Activated CD4-positive, CD25-positive, alpha-beta regulatory T cell treated with anti-CD3 and anti-CD28 coated beads, Interleukin-2, amount 50 U/mL, for 72 hours (primary cell): ENCODE measurements at places on chromosomes 5 and 9.

GRCh38 chr5:69512740-69513260 lies 20.2 kb downstream of the OCLN start:
- no peak for DNase-seq

- no peak for DNase-seq
These were observed 65.3 kb downstream of the ARHGEF37 start for GRCh38 chr5:149646564-149646963.

- no peak for DNase-seq
These were observed 485.1 kb upstream of the PAPPA start for GRCh38 chr9:115668521-115668920.

DNA sequence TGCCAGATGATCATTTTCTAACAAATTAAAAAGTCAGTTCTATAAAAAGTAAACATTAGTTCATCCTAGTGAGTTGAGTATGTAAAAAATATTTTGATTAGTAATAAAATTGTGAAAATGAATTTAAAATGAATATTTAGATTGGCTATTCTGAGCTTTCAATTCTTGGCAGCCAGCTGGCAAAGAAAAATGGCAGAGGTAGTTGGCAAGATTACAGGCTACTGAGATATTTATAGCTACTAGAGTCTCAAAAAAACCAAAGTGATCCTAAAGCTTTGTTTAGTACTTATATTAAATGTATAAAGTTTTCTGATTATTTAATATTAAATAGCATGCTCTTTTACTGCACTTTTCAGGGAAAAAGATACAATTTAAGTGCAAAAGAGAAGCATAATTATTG lies 25.0 kb downstream of the SGTB start:
- no peak for DNase-seq

DNA sequence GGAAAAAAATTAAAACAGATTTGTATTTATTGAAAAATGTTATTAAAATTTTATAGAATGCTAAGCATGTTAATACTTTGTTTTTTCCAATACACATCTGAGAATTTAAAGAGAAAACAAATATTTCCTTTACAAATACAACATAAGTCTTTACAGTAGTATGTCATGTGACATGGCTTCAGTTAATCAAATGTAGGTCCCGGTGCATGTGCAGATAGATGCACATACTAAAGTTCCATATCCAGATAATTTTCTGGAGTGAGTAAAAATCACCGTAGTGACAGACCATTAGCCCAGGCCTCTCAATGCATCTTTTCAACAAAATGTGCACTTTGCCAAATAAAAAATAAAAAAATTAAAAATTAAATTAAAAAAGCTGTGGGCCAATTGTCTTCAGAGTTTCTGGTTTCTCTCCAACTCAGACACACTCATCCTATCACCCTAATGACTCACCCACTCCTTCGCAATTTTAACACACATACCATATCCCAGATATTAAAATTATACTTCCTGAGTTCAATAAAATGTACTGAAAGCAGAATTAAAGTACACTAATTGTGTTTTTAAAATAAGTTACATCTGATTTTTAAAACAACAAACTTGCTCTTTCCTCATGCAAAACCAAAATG lies 508.1 kb downstream of the NR2F1-AS1 start:
- no peak for DNase-seq

DNA sequence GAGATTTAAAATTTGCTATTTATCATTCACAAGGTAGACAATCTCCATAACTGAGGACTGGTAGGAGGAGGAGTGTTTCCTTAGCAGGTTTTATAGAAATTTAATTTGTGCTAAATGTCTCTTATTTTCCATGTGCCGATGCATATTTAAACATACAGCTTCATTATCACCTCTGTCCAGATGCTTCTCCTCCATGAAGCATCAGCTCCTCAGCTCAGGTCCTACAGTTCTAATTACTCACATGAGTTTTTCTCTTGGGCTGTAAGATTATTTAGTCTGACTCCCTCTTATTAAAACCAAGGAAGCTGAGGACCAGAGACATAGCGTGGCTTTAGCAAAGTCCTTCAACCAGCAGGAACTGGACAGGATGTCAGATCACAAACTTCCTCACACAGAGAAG lies 300.2 kb upstream of the PANK3 start:
- no peak for DNase-seq

GRCh38 chr5:169036079-169036805 lies 264.7 kb downstream of the SLIT3 start:
- DNase-seq, result no peak

GRCh38 chr5:61346511-61346910 lies 14.5 kb downstream of the ZSWIM6 start:
- no peak for DNase-seq

DNA sequence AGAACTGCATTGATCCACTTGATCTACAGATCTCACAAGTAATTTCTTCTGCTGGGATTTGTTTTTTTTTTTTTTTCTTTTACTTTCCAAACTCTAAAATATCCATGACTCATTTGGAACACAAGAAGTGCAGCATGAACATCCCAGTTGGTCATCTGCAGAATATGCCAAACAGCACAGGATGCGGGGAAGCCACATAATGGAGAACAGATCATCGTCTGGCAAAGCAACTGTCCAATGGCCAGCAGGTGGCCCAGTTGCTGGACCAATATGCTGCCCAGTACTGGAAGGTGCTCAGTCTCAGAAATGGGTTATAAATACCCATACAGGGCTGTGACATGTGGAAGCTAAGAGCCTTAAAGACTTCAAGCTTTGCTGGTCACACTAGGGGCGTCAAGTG lies 221.3 kb upstream of the TAS2R1 start:
- DNase-seq, result no peak

DNA sequence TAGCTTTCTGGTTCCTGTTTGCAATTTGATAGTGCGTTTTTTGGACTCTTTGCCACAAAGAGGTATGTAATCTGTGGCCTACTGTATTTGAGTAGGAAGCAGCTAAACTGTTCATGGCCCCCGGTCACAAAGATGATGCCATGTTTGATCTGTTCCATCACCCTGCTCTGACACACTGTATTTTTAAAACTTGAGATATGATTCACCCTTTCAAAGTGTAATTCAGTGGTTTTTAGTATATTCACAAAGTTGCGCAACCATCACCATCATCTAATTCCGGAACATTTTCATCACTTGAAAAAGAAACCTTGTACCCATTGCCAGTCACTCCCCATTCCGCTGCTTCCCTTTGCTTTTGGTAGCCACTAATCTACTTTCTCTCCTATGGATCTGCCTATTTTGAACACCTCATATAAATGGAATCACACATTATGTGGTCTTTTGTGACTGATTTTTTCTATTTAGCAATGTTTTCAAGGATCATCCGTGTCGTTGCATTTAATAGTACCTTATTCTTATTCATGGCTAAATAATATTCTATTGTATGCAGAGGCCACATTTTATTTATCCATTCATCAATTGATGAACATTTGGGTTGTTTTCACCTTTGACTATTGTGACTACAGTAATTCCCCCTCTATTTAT lies 141.6 kb downstream of the NR3C1 start:
- DNase-seq, result no peak

DNA sequence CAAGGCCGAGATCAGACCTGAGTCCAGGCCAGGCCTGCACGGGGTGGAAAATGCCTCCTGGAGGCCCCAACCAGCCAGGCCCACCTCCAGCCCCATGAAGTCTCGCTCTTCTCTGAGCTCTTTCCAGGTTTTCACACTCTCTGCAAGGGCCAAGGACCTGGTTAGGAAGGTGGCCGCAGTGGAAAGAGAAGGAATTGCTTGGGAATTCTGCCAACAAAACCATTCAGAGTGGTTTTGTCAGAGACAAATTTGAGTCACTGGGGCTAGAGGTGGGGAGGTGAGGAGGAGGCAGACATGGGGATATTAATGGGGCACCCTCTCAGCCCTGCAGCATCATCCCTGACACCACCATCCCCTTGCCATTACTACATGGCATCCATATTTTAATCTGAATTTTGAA lies 261.0 kb downstream of the ROR2 start:
- DNase-seq, result no peak

DNA sequence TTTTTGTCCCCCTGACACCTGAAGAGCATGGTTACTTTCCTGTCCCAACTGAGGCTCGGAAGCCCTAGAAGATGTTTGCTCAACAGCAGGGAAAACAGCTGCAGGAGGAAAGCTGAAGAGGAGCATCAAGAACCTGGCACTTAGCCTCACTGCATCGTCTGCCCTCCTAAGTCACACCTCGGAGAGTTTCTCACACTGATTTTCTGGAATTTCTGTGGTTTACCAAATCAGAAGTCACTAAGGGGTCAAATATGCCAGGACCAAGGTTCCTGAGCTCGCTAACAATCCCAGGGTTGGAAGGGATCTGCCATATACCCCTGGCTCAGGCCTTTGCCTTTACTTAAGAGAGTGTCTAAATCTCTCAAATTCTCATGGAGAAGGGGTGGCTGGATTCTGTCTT lies 5.3 kb downstream of the IL12B start:
- DNase-seq, result no peak

- no peak for DNase-seq
These were observed 7.9 kb downstream of the QSOX2 start for GRCh38 chr9:136237486-136238341.

- DNase-seq, result no peak
These were observed 2.5 kb upstream of the ZNF367 start for GRCh38 chr9:96420468-96421219.

DNA sequence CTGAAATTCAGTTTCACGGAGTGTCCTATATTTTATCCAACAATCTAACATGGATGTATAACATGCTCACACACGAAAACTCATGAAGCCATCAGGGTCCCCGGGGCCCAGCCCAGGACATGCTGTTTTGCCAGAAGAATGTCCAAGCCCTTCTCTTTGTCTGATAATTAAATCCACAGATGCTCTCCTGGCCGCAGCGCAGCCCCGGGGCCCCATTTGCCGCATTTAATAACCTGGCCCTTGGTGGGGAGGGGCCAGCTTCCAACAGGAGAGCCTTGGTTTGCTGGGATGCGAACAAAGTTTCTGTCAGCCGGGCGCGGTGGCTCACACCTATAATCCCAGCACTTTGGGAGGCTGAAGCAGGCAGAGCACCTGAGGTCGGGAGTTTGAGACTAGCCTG lies 30.0 kb downstream of the PLPP7 start:
- DNase-seq, result no peak

DNA sequence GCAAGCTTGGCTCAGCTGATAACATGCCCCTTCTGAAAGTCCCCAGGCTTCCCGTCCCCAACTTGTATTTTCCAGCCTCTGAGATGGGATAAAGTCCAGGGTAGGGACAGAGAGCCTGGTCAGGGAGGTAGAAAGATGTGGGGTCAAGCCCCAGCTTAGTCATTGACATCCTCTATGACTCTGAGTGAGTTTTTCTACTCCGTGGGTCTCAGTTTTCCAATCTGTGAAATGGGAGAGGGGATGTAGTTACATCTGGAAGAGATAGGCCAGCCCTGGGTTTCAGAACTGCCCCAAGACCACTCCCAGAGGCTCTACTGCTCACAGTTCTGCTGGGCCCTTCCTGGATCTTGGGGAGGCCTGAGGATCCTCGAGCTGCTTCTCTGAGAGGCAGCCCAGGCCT lies 3.1 kb downstream of the GPRIN1 start:
- DNase-seq, result no peak

DNA sequence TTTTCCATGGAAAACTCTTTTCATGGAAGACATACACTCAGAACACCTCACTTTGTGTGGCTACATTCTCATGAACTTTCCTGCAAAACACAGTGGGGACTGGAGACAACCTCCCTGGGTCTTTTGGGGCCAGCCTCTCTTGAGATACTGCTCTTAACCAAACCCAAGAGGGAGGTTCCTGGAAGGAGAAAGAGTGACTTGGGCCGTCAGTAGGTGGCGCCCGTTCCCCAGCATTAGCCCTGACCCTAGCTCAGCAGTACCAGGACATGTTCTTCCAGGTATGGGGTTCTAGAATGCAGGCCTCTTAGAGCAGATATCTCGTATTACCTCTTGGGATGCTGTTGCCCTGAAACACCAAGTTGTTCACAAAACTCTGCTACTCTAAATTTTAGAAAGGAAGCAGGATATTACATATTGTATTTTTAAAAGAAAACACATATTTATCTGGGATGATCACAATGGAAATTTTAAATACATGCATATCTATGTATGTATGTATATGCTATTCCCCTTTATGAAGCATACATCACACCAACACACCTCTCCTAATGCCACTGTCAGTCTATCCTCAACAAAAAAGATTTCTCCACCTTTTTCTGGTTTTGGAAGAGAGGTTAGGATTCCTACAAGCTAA lies 15.8 kb upstream of the GLIS3 start:
- DNase-seq, result peak; percentile 79

- DNase-seq, result no peak
These were observed 1.3 kb downstream of the NAA35 start for GRCh38 chr9:85941966-85942912.

- no peak for DNase-seq
These were observed 118.8 kb downstream of the SIL1 start for GRCh38 chr5:139079225-139079990.

- DNase-seq, result no peak
These were observed 4.0 kb downstream of the DAP start for GRCh38 chr5:10757043-10757442.

GRCh38 chr9:76369583-76369982 lies 24.6 kb downstream of the RFK start:
- DNase-seq, result no peak

GRCh38 chr9:115681585-115681984 lies 472.0 kb upstream of the PAPPA start:
- DNase-seq, result no peak

- DNase-seq, result no peak
These were observed 9.1 kb downstream of the SMIM3 start for GRCh38 chr5:150787656-150788055.

GRCh38 chr5:157157293-157157891 lies 8.7 kb downstream of the GARIN3 start:
- DNase-seq, result no peak

DNA sequence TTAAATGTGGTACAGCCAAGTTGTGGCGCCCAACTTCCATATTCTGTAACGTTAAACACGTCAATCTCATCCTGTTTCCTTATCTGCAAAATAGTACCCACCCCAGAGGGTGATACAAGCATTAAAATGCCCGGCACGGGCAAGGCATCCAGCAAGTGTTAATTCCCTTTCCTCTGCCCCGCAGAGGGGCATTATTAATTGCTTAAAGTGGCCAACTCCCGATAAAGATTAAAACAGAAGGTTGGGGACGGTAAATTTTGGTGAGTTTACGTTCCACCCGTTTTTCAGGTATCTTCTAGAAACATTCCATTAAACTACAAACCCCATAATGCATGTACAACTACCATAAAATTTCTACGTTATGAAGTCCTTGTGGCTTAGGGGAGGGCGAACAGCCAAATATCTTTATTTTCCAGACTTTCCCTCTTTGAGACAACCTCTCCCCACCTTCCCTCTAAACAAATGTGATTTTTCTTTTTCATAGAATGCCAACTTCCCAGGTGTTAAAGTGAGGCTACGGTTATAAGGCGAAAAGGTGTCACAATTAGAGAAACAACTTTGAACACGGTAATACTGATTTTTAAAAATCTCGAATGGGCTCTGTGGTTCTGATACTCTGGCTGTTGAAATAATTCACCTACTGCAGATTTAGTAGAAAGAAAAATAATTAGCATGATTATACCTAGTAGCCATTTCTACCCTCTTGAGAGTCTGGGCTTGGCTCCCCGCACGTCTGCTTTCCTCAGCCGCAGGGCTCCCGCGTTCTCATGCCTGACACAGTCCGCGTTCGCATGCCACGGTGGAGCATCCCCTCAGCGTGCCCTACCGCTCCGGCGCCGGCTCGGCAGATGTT lies 1.2 kb upstream of the GPBP1 start:
- DNase-seq, result no peak
